ENCODE measurements at places on chromosomes 6 and 20.
A peak's percentile ranks its signal among the peaks of the same experiment; 100 is the strongest.

- DNase-seq: no peak
Measured at GRCh38 chr6:4820704-4821276, 44.6 kb downstream of the CDYL start.

DNA sequence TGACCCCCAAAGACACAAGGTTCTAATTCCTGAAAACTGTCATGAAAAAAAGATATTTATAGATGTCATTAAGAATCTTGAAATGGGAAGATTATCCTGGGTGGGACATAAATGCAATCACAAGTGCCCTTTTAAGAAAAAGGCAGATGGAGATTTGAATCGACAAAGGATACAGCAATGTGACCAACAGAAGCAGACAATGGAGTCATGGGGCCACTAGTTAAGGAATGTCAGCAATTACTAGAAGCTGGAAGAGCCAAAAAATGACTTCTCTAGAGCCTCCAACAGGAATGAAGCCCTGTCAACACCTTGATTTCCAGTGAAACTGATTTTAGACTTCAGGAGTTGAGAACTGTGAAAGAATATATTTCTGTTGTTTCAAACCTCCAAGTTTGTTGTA is 448.5 kb downstream of the MEI4 start:
- DNase-seq: no peak

GRCh38 chr6:169851641-169852503 is 100.5 kb downstream of the ERMARD start:
- DNase-seq: peak; percentile 10

DNA sequence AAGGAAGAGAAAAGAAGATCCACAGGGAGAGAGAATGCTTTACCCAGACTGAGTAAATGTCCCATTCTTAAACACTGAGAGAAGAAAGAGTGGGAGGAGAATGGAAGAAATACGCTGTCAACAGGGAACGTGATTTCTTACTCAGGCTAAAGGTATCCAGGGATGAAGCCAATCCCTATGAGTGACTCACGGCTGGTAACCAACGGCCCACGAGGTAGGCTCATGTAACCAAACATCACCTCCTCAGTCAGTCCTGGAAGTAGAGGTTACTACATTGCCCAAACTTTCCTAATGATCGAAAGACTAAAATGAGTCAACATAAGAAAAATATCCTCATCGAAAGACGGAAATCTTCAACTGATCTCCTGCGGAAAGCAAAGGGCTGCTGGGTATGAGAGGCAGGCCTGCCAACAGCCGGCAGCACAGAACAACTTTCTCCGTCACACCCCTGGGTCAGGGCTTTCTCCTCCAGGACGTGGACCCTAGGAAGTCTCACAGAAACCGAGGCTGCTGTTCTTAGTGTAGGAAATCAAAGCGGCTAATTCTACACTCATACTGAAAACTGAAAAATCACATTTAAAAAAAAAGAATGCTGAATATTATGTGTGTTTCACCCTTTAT is 292.6 kb downstream of the GMDS start:
- no peak for DNase-seq

DNA sequence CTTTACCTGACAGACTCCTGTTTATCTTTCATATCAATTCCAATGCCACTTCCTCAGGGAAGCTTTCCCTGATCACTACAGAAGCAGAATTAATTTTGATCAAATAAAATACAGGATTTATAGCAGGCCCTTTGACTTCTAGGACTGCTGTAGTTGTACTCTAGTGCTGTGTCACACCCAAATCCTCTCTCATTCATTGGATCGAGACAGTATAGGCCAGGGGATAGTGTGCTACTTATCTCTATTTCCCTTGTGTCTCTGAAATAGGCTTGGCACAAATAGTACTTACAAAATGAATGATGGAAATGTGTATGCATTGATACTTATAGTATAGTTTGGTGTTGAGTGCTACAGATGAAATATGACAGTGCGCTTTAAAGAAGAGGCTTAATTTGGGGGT is 19.8 kb downstream of the RALY start:
- no peak for DNase-seq

DNA sequence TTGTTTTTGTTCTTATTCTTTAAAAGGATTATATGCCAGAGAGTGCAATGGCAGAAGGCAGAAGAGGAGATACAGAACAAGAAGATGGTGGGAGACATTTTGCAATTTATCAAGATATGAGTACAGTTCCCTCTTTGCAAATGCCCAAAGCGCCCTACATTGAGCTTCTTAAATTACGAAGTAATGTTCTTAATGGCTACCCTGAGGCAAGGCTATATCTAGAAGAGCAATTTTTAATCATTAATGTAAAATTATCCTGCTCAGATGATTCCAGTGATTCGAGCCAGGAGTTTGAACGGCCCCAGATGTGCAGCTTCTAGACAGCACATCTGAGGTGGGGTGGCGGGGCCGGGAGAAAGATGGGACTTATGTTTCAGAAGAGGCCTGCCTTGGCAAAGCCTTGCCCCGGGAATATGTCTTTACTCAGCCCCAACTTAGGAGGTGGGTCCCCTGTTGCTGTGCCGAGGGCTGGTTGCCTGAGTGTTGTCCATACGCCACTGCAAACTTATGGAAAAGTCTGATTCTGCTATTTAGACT is 84.9 kb upstream of the MLN start:
- DNase-seq: no peak

GRCh38 chr6:10743515-10743914 is 4.1 kb upstream of the TMEM14B start:
- no peak for DNase-seq

DNA sequence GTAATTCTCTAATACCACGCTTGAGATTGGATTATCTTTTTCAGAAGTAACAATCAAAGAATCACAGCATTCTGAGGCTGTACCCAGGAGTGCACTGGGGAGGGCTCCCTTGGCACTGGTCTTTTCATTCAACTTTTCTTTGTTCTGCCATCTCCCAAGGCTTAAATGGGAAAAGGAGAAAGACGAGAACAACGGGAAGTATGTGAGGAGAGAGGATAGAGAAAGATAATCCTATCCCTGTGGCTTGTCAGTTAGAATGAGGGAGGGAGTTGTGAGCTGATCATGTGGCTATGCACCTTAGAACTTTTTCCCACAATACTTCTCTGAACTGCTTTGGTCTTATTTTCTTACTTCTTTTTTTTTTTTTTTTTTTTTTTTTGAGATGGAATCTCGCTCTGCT is 83.1 kb downstream of the CAP2 start:
- no peak for DNase-seq

GRCh38 chr6:130602151-130602770 is 224.9 kb upstream of the SMLR1 start:
- no peak for DNase-seq

- DNase-seq: no peak
Measured at GRCh38 chr6:34316431-34317171, 67.8 kb upstream of the SMIM29 start.

- no peak for DNase-seq
Measured at GRCh38 chr6:139129284-139129683, 5.6 kb upstream of the HECA start.

DNA sequence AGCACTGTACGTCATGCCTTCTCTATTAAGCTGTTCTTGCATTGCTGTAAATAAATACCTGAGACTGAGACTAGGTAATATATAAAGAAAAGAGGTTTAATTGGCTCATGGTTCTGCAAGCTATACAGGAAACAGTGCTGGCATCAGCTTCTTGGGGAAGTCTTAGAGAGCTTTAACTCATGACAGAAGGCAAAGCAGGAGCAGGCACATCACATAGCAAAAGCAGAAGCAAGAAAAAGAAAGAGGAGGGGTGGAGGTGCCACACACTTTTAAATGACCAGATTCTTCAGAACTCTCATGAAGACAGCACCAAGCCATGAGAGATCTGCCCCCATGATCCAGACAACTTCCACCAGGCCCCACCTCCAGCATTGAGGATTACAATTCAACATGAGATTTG is 30.1 kb downstream of the CYB5R4 start:
- DNase-seq: no peak

- no peak for DNase-seq
Measured at GRCh38 chr6:34070315-34071135, 75.4 kb downstream of the GRM4 start.

- no peak for DNase-seq
Measured at GRCh38 chr6:135227349-135227748, 46.2 kb downstream of the MYB start.

GRCh38 chr6:72999995-73000394 is 225.3 kb downstream of the KHDC1L start:
- no peak for DNase-seq

- no peak for DNase-seq
Measured at GRCh38 chr20:64232794-64233193, 22.8 kb upstream of the PCMTD2 start.

GRCh38 chr6:97102145-97102790 is 177.7 kb downstream of the KLHL32 start:
- DNase-seq: no peak

- no peak for DNase-seq
Measured at GRCh38 chr6:123380257-123380656, 256.5 kb downstream of the TRDN start.
